ENCODE measurements at places on chromosomes 13 and 19.

GRCh38 chr19:35247526-35248309, 1.1 kb upstream of the LSR start:
- no peak for DNase-seq

DNA sequence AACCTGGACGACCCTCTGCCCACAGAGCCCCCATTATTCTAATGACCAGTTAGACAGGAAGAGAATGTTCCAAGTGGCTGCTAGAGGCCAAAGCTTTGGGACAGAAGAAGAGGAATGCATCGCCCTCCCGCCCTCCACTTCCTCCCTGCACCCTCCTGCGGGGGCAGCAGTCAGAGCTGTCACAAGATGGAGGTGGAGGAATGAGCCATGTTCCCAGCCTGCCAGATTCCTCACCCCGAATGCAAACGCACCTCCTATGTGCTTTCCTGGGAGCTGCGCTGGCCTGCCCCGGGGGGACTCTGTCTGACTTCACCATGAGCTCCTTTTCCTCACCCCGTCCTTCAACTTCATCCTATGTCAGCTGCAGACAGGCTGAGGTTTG, 1.7 kb downstream of the YJEFN3 start:
- DNase-seq, result no peak

DNA sequence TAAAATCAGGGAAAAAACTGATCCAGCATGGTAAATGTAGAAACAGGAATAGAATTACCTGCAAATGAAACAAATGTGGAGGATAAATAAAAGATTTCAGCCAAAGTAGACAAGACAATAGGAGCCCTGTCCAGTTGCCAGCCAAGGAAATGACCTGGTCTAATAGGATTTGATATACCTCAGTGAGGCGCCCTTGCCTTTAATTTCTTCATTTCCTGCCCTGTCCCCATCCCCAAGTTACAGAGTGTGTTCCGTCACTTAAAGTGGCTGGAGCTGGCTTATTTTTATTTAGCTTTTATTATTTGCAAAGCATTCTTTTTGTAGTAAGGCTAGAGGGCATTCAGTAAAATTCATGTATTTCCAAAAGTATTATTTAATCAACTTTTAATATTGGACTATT, 1022.0 kb downstream of the EFNB2 start:
- no peak for DNase-seq

- no peak for DNase-seq
Observed at GRCh38 chr19:14048443-14049153, 13.3 kb downstream of the PALM3 start.

DNA sequence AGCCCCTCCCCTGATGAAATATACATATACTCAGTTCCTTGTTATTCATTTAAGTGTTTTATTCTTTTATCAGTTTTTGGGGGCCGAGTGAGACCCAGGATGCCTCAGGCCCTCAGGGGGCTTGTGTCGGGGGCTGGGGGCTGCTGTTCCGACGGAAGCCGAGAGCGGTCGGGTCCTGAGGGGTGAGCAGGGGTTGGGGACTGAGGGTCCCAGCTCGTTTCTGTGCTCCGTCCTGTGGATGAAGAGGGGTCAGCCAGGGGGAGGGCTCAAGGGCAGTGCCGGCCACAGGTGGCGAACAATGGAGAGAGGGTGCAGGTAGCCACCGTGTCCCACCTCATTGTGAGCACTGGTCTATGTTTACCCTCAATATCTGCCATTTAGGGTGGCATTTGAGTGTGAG, 1.9 kb downstream of the PCP2 start:
- no peak for DNase-seq

GRCh38 chr19:56116606-56117005, 4.5 kb downstream of the ZNF787 start:
- DNase-seq, result no peak

GRCh38 chr13:33918199-33918932, 100.4 kb downstream of the RFC3 start:
- DNase-seq, result no peak

GRCh38 chr13:24073657-24074056, 86.9 kb upstream of the SPATA13 start:
- DNase-seq, result no peak

- DNase-seq, result no peak
Observed at GRCh38 chr19:1520203-1520780, 3.6 kb upstream of the PLK5 start.

- no peak for DNase-seq
Observed at GRCh38 chr13:114226088-114226487, 8.6 kb upstream of the CDC16 start.

GRCh38 chr19:39398297-39398864, 7.2 kb downstream of the MED29 start:
- no peak for DNase-seq

- DNase-seq, result peak; percentile 58
Observed at GRCh38 chr13:31742097-31742734, 2.9 kb downstream of the RXFP2 start.

- DNase-seq, result no peak
Observed at GRCh38 chr13:108897955-108898354, 268.5 kb downstream of the MYO16 start.
